ENCODE measurements at places on chromosomes 7 and 10.

DNA sequence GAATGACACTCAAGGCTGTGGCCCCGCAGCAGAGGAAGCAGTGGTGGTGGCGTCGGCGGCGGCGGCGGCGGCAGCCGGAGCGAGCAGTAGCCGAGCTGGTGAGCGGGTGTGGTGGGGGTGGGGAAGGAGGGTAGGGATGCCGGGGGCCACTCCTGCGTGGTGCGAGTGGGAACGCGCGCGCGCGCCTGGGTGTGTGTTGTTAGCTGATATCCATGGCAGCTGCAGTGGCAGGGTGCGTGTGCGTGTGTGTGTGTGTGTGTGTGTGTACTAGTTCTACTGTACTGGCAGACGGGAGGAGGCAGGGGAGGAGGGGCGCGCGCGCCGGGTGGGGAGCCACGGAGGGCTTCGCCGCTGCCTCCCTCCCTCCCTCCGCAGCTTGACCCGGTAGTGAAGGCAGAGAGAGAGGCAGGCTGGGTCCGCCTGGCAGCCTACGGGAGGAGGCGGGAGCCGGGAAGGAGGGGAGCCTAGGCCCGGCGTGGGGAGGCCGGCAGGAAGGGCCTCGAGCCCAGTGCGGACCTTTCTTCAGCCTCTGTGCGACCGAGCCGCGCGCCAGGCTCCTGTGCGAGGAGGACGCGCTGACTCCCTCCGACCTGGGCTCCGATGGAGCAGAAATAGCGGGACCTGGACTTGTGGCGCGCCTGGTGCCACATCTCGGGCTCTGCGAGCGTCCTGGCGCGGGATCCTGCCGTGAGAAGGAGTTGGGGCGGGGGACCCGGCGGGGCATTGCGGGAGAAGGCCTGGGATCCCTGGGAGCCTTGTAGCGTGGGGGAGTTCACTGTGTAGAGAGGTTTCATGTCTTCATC is at the start of gene MAGI2:
MAGI2 (minus strand) TSS at position 110 of the 803 bp plus-strand sequence. CDS start 347 bp downstream, outside the sequence.
- DNase-seq: peak; percentile 17

- DNase-seq: no peak
Measured at GRCh38 chr10:51074238-51075028, at the start of gene PRKG1. TSS of gene PRKG1 (plus strand) at chr10:51074487.

- no peak for DNase-seq
Measured at GRCh38 chr7:72260406-72260805, 151.7 kb downstream of the CALN1 start.

DNA sequence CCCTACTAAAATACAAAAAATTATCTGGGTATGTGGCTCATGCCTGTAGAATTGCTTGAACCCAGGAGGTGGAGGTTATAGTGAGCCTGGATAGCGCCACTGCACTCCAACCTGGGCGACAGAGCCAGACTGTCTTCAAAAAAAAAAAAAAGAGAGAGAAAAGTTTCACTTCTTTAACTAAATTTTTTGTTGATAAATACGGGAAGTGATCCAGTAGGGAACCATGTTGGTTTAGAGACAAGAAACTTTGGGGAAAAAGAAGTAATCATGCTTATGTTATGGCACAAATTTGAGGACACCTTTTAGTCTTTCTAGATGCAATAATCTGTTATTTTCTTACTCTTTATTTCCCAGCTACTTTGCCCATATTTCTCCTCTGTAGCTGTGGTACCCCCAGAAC is 309.7 kb downstream of the TYW1 start:
- DNase-seq: no peak

DNA sequence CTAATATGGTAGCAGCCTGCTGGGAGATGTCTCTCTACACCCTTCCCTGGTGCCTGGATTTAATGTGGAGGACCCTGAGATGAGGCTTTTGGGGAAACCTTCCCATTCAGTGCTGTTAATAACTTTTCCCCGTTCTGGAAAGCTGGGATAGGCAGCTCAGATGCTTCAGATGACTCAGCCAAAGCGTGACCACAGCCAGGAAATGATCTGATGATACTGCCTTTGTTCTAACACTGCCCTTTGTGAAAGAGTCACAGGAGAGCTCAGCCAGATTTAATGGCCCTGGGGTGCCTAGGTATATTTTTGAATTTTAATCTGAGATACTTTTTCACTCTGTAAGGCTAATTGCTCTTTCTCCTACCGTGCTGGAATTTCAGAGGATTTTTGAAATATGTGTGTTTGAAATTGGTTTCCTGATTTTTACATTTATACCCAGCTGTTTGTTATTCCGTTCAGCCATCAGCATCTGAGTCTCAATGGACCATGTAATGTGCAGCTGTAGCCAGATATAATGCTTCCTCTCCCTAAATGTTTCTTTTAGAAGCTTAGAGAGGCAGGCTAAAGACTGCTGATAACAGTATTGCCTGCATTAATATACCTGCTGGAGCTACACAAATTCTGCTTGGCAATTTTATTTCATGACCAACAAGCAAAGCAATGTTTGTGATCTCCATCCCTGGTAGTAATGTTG is 17.8 kb downstream of the CELF2 start:
- no peak for DNase-seq

- DNase-seq: no peak
Measured at GRCh38 chr7:7693881-7694280, 24.5 kb downstream of the RPA3 start.

- DNase-seq: no peak
Measured at GRCh38 chr10:112022196-112022595, 161.4 kb downstream of the GPAM start.

DNA sequence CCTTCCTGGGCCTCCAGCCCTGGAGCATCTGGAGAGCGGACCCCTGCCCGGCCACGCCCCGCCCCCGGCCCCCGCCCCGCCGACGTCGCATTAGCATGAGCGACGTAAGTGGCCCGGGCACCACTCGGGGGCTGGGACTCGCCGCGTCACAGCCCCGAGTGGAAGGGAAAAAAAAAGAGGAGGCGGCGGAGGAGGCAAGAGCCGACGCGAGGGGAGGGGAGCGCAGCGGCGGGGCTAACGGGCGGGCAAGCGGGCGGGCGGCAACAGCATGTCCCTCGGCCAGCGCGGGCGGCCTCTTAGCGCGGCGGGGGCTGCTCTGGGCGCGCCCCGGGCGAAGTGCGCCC is at the start of gene SLC18A3:
SLC18A3 (plus strand) TSS at position 197 of the 344 bp plus-strand sequence. CDS start 431 bp downstream, outside the sequence.
- no peak for DNase-seq

- DNase-seq: no peak
Measured at GRCh38 chr7:28157831-28158416, 22.7 kb downstream of the JAZF1 start.

DNA sequence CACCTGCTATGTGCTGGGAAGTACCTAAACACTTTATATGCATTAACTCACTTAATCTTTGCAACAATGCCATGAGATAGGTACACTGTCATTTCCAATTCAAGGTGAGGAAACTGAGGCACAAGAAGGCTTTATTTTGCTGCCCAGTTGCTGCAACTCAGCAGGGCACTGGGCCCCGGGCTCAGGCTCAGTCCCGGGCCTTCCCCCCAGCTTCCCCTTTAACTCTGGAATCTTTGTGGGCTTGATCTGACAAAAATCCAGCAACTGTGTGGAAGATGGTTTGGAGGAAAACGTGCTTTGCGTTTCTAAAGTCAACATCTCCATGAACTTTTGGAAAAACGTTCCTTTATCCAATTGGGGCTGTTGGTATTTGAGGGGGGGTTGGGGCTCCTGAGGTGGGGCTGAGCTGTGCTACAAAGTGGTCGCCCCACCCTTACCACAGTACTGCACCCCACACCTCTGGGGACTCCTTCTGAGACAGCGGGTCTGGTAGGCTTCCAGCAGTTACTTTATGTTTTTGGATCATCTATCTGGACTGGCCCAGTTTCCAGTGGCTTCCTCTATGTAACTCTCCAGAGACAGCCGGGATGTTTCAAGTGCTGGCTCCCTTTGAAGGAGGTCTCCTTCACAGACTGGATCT is 40.5 kb upstream of the CAMK1D start:
- DNase-seq: no peak

- peak; percentile 25 for DNase-seq
Measured at GRCh38 chr7:111752022-111752582, 189.8 kb upstream of the IMMP2L start.

All from CD4-positive, alpha-beta T cell treated with Interleukin-15 for 1 hour (primary cell).